ENCODE measurements at places on chromosomes 11 and 22.

- DNase-seq: no peak
Observed at GRCh38 chr22:28025333-28025732, 106.3 kb upstream of the PITPNB start.

GRCh38 chr22:20146777-20147176, 4.1 kb downstream of the CCDC188 start:
- DNase-seq: no peak

GRCh38 chr22:21659864-21660525, 5.8 kb upstream of the PPIL2 start:
- no peak for DNase-seq

DNA sequence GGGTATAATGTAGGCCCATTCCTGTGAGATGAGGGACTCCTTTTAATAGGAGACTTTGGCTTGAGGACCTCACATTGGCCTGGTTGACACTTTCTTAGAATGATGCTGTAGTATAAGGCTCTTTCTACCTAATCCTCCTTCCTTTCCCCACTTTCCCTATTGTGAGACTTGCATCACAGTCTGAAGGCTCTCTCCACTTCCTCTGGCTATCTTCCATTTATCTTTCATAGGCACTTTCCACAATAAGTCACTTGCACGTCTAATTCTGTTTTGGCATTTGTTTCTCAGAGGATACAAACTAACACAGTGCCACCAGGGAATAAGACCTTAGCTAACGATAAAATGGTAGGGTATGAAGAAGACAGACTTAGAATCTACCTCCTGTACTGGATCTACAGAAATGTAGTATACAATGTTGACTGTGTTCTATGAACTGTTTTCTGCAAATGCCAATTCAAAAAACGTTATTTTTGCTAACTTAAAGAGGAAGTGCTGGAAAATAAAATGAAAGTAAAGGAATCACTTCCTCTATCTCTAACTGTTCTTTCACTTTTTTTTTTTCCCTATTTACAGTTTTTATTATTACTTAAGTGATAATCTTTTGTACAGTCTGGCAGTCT, 17.9 kb upstream of the PDE3B start:
- DNase-seq: no peak

DNA sequence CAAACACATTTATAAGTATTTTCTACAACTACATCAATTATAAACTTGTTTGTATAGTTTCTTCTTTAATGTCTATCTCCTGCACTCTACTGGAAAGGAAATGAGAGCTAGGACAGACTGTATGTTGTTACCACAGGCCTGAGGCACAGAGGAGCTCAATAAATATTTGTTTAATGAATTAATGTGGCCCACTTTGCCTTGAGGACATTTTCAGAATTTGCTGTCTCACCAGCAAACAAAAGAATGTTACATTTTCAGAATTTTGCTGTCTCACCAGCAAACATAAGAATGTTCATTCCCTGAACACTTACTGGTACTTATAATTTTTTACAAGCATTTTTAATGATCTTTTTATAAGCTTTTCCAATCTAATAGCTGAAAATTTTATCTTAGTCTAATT, 41.9 kb upstream of the WNT7B start:
- DNase-seq: no peak

DNA sequence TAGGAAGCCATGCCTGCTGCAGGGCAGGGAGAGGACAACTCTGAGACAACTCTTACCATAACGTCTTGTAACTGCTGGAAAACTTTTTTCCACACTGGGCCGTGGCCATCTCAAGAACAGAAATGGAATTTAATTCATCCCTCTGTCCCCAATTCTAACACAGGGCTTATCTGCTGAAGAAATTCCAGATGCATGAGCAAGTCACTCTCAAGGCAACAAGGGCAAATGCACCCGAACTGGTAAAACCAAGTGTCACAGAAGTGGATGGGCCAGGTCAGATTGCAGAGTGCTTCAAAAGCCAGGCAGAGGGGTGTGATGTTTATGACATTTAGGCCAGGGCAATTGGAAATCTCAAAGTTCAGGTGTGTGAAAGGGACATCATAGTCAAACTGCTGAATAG, 7.4 kb downstream of the SMPD1 start:
- DNase-seq: no peak

DNA sequence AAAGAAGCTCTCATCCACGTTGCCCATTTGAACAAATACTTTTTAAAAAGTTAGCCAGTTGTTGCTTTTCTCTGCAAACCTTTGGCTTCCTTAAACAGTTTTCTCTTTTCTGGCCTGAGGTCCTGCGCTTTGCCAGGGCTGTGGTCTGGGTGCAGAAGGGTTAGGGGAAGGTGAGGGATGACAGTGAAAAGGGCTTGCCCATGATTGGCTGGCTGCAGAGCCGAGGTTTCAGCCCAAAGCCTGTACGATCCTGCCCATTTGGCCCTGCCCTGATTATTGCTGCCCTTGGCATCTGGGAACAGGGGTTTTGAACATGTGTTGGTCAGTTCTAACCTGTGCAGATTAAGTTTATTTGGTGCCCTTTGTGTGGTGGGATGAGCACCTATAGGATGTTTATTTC, 1.5 kb downstream of the INCENP start:
- no peak for DNase-seq

DNA sequence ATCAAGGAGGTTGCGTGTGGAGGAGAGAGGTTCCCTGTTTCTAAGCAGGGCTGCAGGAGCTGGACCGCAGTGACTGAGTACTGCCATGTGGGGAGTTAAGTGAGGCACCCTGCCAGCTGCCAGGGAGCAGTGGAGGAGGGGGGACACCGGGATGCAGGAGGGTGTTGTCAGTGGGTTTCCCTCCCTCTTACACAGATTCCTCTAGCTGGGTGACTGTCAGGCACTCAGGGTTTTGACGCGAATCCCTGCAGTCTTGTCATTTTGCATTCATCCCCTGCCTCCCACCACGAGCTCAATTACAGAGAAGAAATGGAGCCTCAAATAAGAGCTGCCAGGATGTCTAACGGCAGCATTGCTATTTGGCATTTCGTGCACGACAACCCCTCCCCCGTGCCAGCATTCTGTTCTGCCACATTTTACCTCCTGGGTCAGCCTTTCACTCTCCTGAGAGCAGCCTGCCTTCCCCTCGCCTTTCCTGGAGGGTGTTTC, 119.8 kb upstream of the SORL1-AS1 start:
- no peak for DNase-seq

DNA sequence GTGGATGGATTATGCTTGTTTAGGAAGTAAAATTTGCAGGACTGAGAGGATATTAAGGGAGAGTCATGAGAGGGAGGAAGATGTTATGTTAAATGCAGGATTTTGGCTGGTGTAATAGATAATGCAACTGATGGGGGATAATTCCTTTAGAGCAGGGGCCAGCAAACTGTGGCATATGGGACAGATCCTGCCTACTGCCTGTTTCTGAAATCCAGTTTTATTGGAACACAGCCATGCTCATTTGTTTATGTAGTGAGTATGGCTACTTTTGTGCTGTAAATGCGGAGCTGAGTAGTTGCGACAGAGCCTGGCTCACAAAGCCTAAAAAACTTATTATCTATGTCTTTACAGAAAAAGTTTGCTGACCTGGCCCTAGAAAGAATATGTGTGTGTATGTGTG, 66.6 kb upstream of the MPPED2 start:
- no peak for DNase-seq

- no peak for DNase-seq
Observed at GRCh38 chr22:46455446-46455845, 82.0 kb downstream of the CELSR1 start.

- no peak for DNase-seq
Observed at GRCh38 chr11:134515081-134515960, 103.3 kb upstream of the B3GAT1 start.

GRCh38 chr11:106311531-106312230, 234.2 kb downstream of the AASDHPPT start:
- no peak for DNase-seq

GRCh38 chr11:128757235-128757711, 63.4 kb downstream of the FLI1 start:
- no peak for DNase-seq

- no peak for DNase-seq
Observed at GRCh38 chr11:64608046-64608445, 17.0 kb downstream of the SLC22A12 start.

- DNase-seq: no peak
Observed at GRCh38 chr11:61118406-61118805, 16.1 kb downstream of the CD5 start.

DNA sequence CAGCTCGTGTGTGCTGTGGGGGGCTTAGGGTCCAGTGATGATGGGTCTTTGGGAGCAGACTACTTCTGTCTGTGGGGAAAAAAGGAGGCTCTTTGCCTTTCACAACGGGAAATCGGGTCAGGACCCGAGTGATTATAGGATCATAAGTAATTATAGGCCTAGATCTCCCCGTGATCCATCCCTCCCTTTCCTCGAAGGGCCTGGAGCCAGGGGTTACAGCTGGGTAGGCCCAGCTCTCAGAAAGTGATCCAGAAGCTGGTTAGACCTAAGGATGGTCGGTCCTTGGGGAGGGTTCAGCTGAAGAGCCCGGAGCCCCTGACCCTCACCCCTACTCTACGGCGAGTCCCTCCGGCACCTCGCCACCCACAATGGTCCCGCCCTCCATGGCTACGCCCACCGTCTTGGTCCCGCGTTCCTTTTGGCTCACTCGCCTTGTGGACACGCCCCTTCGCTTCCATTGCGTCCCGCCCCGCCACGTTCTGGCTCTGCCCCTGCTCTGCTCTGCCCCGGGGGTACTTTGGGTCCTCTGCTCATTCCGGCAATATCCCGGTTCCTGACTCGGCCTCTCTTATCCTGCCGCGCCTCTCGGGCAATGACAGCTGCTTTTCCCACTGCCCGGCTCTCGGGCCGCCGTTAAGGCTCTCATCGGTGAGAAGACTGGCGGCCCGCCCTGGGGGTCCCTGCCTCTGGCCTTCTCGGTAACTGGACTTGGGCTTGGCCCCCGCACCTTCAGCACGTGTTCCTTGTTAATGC, 5.0 kb downstream of the IGSF22 start:
- DNase-seq: no peak

- DNase-seq: no peak
Observed at GRCh38 chr11:46658259-46658658, 40.9 kb downstream of the ATG13 start.

DNA sequence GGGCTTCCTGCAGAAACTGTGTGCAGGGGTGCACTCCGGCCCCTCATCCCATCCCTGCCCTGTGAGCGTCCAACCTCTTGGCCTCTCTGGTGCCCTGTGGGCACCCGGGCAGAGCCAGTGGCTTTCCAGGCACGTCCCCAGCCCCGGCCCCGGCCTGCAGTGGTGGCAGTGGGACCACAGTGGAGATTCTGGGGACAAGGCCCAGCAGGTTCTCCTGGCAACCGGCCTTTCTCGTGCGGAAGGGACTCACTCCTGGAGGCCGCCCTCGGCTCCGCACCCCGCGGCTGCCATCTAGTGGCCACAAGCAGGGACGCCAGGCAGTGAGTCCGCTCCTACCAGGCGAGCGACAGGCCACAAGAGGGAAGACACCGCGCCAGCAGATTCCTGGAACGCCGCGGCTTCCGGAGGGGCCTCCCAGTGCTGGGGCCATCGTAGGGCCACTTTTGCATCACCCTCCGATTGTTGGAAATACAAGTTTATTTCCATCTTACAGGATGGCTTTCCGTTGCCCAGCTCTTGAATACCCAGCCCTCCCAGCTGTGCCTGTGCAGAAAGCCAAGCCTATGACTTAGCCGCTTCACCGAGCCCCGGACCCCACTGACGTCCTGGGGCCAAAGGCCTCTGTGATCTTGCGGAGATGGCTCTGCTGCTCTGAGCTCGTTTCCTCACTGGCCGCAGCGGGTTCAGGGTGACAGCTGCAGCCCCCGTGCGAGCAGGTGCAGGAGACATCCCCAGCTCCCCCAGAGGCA, 357.3 kb downstream of the CTTN start:
- peak; percentile 33 for DNase-seq

- no peak for DNase-seq
Observed at GRCh38 chr11:102510439-102511135, 20.0 kb downstream of the MMP7 start.

DNA sequence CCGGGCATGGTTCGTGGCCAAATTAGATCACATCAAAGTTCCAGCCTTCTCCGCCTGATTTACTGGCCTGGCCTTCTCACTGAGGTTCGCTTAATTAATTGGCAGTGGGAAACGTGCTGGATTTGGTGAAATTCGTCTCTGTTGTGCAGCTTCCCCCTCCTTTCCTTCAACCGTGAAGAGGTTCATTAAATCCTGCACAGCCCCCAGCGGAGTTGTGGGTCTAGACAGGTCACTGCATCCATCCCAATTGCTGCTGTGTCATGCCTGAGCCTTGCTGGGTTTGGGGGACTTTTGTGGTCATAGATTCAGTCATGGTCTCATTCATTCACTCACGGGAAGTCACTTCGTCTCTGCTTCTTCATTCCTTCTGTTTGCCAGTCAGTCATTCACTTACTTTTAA, 90.0 kb downstream of the INSC start:
- DNase-seq: no peak

GRCh38 chr11:98512938-98513337, 507.8 kb upstream of the CNTN5 start:
- DNase-seq: no peak

Measured in RCC 7860 (cell line).